Right hindlimb (tissue), 1 donor: ENCODE measurements at places on chromosomes 13 and 19.

- no peak for DNase-seq
Measured at GRCh38 chr13:36888645-36889044, 31.4 kb downstream of the SMAD9 start.

DNA sequence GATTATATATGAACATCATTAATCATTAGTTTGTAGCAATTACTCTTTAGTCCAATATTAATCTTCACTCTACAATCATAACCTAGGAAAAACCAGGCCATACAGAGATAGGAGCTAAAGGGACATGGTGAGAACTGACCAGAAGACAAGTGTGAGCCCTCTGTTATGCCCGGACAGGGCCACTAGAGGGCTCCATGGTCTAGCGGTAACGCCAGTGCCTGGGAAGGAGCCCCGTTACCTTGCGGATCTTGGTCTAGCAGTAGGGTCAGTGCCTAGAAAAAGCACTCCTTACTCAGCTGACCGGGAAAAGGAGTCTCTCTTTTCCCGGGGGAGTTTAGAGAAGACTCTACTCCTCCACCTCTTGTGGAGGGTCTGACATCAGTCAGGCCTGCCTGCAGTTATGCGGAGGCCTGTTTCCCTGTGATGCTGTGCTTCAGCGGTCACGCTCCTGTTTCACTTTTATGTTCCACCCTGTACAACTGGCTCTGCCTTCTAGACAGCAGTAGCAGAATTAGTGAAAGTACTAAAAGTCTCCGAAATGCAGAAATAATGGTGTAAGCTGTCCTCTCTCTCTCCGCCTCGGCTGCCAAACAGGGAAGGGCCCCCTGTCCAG is 13.8 kb downstream of the OR7D4 start:
- DNase-seq: peak; percentile 74

DNA sequence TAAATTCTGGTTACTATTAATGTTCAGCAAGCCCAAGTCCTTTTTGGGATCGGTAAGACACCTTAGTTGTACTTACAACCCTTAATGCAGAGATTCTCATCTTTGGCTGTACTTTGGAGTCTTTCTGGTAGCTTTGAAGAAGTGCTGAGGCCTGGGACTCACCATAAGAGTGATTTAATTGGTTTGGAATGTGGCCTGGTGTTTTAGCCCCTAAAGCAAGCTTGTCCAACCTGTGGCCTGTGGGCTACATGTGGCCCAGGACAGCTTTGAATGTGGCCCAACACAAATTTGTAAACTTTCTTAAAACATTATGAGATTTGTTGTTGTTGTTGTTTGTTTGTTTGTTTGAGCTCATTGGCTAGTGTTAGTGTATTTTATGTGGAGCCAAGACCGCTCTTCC is 215.3 kb downstream of the ZIC5 start:
- no peak for DNase-seq

DNA sequence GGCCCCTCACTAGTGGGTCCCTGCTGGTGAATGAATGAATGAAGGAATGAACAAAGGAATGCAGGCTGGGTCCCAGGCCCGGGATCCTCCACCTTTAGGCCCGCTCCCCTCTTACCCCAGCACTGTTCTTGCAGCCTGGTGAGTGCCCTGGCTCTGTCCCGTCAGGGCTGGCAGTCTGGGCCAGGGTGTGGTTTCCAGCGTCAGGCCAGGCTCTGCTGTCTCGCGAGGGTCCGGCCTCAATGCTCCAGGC is 317 bp downstream of the LYL1 start:
- no peak for DNase-seq
